ENCODE measurements at places on chromosomes 2 and 18.
A peak's percentile ranks its signal among the peaks of the same experiment; 100 is the strongest.

- no peak for DNase-seq
Observed at GRCh38 chr18:55641486-55641885, 53.5 kb upstream of the TCF4 start.

- DNase-seq: no peak
Observed at GRCh38 chr2:121017396-121017795, 267.6 kb downstream of the TFCP2L1 start.

DNA sequence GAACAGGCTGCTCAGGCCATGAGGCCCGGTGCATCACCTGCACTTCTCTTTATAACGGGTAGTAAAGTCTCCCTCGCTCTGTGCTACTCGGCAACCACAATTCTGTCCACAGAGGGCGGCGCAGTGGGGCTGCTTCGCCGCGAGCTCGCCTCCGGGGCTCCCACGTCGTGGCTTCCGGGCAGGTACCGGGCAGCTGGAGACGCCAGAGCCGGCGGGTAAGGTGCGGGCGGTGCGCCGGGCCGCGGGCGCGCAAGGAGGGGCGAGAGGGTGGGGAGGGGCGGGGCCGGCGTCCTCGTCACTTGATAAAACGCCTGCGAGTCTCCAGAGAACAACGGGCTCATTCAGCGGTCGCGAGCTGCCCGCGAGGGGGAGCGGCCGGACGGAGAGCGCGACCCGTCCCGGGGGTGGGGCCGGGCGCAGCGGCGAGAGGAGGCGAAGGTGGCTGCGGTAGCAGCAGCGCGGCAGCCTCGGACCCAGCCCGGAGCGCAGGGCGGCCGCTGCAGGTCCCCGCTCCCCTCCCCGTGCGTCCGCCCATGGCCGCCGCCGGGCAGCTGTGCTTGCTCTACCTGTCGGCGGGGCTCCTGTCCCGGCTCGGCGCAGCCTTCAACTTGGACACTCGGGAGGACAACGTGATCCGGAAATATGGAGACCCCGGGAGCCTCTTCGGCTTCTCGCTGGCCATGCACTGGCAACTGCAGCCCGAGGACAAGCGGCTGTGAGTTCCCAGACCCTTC lies at the start of gene ITGA6:
Gene ITGA6, plus strand, starts transcription at position 331 of the 734 bp plus-strand sequence.
- DNase-seq: peak; percentile 37

GRCh38 chr2:15591692-15592463 lies at the start of gene DDX1:
Gene DDX1 (plus strand): TSS chr2:15591868. CDS start chr2:15591934, 66 bp downstream.
- peak; percentile 70 for DNase-seq

GRCh38 chr2:158154596-158154995 lies 52.9 kb downstream of the UPP2 start:
- DNase-seq: no peak

Data from stimulated activated CD8-positive, alpha-beta memory T cell treated with anti-CD3 and anti-CD28 coated beads, Interleukin-7, amount 100 ng/mL, for 24 hours (primary cell).